ENCODE measurements at places on chromosomes 2 and 18. TPM values are rescaled to one million over a fixed set of nuclear protein-coding genes. Genes with fewer than 3 reads are reported as not detected.

DNA sequence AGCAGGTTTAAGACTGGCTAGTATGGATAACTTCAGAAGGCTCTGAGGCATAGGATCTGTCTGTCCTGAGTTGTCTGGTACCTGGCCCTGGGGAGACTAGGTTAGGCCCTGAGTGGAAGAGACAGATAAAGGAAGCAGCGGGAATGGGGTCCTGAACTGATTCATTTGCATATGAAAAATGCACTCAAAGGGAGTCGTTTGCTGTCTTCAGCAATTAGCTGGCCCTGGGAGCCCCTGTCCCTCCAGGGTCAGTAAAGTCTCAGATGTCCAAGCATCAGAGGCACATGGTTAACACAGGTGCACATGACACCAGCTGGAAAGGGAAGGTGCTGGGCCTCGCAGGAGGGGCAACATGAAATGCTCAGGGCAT, 172.4 kb downstream of the ACOXL start:
- H3K4me1 ChIP-seq: no peaks in the 10 kb centered on the region
- no peaks in the 10 kb centered on the region for H3K27me3 ChIP-seq
- no peak overlapping the region for H3K27ac ChIP-seq
- H3K36me3 ChIP-seq: no peaks in the 10 kb centered on the region

GRCh38 chr18:79465392-79465991, 69.8 kb downstream of the NFATC1 start:
- H3K27me3 ChIP-seq: no peaks in the 10 kb centered on the region
- no peaks in the 10 kb centered on the region for H3K36me3 ChIP-seq
- no peak overlapping the region for H3K4me3 ChIP-seq
- H3K27ac ChIP-seq: peak overlapping the region; percentile 58

DNA sequence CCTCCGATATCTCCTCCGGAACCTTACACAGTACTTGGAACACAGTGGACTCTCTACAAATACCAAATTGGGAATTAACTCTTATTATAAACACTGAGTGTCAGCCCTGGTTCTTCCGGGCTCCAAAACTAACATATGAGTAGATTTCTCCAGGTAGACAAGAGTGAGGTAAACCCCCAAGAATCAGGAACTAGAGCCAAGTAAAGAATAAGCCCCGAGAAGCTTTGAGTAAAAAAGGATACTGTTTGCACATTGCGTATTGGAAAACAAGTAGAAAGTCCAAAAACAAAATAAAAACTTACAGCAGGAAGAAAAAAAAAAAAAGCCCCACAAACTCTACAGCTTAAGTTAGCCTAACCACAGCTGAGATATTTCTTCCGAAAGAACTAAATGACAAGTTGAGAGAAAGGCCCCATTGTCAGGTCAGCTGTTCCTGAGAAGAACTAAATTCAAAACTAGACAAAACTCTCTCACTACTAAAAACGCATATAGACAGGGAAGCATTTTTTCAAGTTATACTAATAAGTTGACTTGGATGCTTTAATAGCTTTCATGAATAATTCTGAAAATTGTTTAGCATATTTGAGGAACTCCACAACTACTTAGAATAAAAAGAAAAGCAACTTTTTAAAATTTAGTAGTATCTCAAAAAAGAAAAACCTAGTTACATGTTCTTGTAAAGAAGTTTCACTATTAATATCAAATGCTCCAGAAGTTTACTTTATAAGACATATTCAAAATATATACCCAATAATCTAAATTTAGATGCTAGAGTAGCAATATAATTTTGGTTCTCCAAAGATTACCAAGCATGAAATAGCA, 4.3 kb upstream of the HAAO start:
- peaks cover 4% of the 10 kb centered on the region for H3K4me1 ChIP-seq
- DNase-seq: no peak
- no peak overlapping the region for H3K27ac ChIP-seq
- no peaks in the 10 kb centered on the region for H3K36me3 ChIP-seq
- H3K27me3 ChIP-seq: peaks cover 8% of the 10 kb centered on the region

DNA sequence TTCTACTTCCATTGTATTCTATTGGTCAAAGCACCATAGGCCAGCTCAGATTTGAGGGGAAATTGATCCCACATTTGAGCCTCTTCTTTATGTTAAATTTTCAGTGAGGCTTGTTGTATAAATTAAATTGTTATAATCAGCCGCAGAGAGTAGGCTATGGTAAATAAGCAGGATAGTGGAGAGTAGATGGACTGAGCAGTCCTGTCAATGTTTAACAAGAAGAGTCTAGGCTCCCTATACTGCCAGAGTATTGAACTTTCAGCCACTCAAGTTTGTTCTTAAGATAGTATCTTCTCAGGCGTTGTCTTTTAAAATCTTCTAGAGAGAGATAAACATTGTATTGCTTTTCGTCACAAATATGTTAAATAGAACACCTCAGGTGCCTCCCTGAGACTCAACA, 100.9 kb downstream of the PRKRA start:
- H3K4me3 ChIP-seq: no peak overlapping the region
- H3K4me1 ChIP-seq: no peaks in the 10 kb centered on the region
- H3K27ac ChIP-seq: no peak overlapping the region
- no peaks in the 10 kb centered on the region for H3K36me3 ChIP-seq
- H3K27me3 ChIP-seq: no peaks in the 10 kb centered on the region

The SLC4A5 gene
- total RNA-seq: 0.24 TPM

- H3K36me3 ChIP-seq: peaks cover 30% of the 10 kb centered on the region
- H3K27me3 ChIP-seq: no peaks in the 10 kb centered on the region
- DNase-seq: no peak
- no peak overlapping the region for H3K27ac ChIP-seq
- no peak overlapping the region for H3K4me3 ChIP-seq
Observed at GRCh38 chr2:232860593-232861241, 9.3 kb upstream of the SNORC start.

The ARID5A gene
- 6.7 TPM for total RNA-seq

DNA sequence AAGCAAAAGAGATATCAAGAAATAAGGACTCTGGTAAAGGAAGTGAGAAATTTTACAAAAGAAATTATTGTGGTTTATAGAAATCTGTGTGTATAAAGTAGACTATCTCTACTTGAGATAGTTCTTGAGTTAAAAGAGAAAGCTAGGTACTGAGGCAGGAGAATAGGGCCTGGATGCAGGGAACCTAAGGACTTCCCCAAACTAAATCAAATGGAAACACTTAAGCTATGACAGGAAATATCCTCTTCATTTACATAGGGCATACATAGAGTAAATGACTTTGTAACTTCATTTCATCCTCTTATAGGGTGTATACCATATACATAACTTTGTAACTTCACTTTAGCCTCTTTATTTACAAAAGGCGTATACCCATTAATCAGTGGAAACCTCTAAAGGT, 219.2 kb upstream of the RGPD4 start:
- H3K4me1 ChIP-seq: no peaks in the 10 kb centered on the region
- H3K36me3 ChIP-seq: no peaks in the 10 kb centered on the region
- no peak overlapping the region for H3K4me3 ChIP-seq
- no peak for DNase-seq
- H3K27ac ChIP-seq: no peak overlapping the region

The HOXD8 gene
- 12.0 TPM for total RNA-seq

The ITGB6 gene
- total RNA-seq: 0.81 TPM

DNA sequence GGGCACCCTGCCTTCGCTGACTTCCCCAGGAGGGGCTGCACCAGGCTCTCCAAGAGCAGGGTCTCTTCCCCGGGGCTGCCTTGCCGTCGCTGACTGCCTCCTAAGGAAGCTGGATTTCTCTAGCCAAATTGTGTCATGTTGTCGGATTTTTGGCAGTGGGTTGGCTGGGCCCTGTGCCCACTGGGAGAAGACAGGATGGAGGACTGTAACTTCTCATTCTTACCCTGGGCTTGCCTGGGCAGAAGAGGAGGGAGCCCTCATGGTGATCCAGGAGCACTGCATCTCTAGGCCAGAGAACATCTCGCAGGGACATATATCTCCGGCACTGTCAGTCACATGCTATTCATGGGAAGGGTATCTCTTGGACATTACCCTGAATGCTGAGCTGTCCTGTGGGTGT, 6.3 kb downstream of the MYO7B start:
- H3K36me3 ChIP-seq: no peaks in the 10 kb centered on the region
- H3K4me1 ChIP-seq: no peaks in the 10 kb centered on the region
- H3K27ac ChIP-seq: no peak overlapping the region
- no peak overlapping the region for H3K4me3 ChIP-seq
- no peak for DNase-seq

The KCNG2 gene
- not detected for total RNA-seq

GRCh38 chr2:28134262-28134812, 243.8 kb downstream of the BABAM2 start:
- DNase-seq: no peak
- H3K4me1 ChIP-seq: peaks cover 36% of the 10 kb centered on the region
- H3K36me3 ChIP-seq: no peaks in the 10 kb centered on the region
- no peak overlapping the region for H3K27ac ChIP-seq

The HTR2B gene
- not detected for total RNA-seq

GRCh38 chr2:217113491-217113890, 253.6 kb upstream of the TNP1 start:
- H3K27ac ChIP-seq: no peak overlapping the region
- H3K4me1 ChIP-seq: no peaks in the 10 kb centered on the region
- H3K4me3 ChIP-seq: no peak overlapping the region
- H3K36me3 ChIP-seq: no peaks in the 10 kb centered on the region

- no peak overlapping the region for H3K27ac ChIP-seq
- H3K4me1 ChIP-seq: no peaks in the 10 kb centered on the region
- peaks cover 23% of the 10 kb centered on the region for H3K27me3 ChIP-seq
- H3K4me3 ChIP-seq: no peak overlapping the region
- DNase-seq: no peak
Observed at GRCh38 chr2:170369894-170370293, 191.9 kb downstream of the MYO3B start.

GRCh38 chr2:124325667-124326440, 300.8 kb downstream of the CNTNAP5 start:
- no peak overlapping the region for H3K27ac ChIP-seq
- no peaks in the 10 kb centered on the region for H3K4me1 ChIP-seq
- no peaks in the 10 kb centered on the region for H3K36me3 ChIP-seq
- DNase-seq: no peak
- no peak overlapping the region for H3K4me3 ChIP-seq

- no peaks in the 10 kb centered on the region for H3K36me3 ChIP-seq
- H3K27me3 ChIP-seq: no peaks in the 10 kb centered on the region
- H3K27ac ChIP-seq: no peak overlapping the region
- DNase-seq: no peak
- no peaks in the 10 kb centered on the region for H3K4me1 ChIP-seq
Observed at GRCh38 chr2:72032481-72033041, 115.1 kb downstream of the CYP26B1 start.

The TMEM18 gene
- 9.0 TPM for total RNA-seq

DNA sequence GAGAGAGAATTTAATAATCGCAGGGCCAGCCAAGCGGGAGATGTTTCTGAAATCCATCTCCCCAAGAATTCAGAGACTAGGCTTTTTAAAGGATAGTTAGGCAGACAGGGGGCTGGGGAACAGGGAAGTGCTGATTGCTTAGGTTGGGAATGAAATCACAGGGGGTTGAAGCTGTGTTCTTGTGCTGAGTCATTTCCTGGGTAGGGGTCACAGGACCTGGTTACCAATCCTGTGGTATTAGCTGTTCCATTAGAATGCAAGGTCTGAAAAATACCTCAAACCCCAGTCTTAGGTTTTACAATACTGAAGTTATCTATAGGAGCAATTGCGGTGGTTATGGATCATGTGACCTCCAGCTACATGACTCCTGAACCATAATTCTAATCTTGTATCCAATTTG, 4.6 kb downstream of the SP140 start:
- H3K4me3 ChIP-seq: no peak overlapping the region
- no peak overlapping the region for H3K27ac ChIP-seq
- no peaks in the 10 kb centered on the region for H3K27me3 ChIP-seq

DNA sequence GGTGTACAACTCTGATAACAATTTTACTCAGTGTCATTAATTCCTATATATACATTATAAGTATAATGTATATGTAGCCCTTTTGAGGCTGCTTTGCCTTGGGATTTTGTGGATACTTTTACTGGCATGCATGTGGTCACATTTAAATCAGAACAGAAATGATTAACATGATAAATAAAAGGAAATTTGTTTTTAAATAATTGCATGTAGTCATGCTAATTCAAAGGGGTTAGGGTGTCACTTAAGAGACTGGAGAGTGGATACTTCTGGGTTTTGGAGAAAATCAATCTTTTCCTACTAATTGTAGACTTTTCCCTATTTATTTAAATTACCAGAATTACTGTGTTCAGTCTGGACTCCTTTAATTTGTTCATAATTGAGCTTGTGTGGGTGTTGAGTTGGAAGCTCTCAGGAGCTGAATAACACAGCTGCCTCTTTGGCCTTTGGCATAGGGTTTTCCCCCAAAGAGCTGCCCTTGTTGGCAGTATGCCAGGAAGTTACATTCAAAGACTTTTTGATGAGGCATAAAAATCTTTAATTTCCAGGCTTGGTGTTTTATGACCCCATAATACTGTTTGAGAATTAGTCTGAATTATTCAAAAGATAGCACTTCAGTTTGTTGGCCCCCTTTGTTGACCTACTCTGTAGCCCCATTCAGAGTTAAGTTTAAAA, 484.7 kb upstream of the NRP2 start:
- H3K4me1 ChIP-seq: peaks cover 4% of the 10 kb centered on the region
- no peaks in the 10 kb centered on the region for H3K27me3 ChIP-seq
- no peak for DNase-seq
- H3K36me3 ChIP-seq: no peaks in the 10 kb centered on the region
- no peak overlapping the region for H3K27ac ChIP-seq

GRCh38 chr2:182530636-182531035, 103.8 kb upstream of the PDE1A start:
- H3K4me1 ChIP-seq: no peaks in the 10 kb centered on the region
- DNase-seq: no peak
- H3K4me3 ChIP-seq: no peak overlapping the region

GRCh38 chr2:1567556-1568344, 154.5 kb downstream of the TPO start:
- H3K4me1 ChIP-seq: no peaks in the 10 kb centered on the region
- H3K36me3 ChIP-seq: no peaks in the 10 kb centered on the region
- H3K4me3 ChIP-seq: no peak overlapping the region
- no peaks in the 10 kb centered on the region for H3K27me3 ChIP-seq

- no peak overlapping the region for H3K4me3 ChIP-seq
- H3K27ac ChIP-seq: no peak overlapping the region
- H3K4me1 ChIP-seq: peaks cover 21% of the 10 kb centered on the region
- peak; percentile 32 for DNase-seq
- H3K27me3 ChIP-seq: no peaks in the 10 kb centered on the region
- H3K36me3 ChIP-seq: no peaks in the 10 kb centered on the region
Observed at GRCh38 chr2:119730671-119731177, 29.0 kb upstream of the PTPN4 start.

DNA sequence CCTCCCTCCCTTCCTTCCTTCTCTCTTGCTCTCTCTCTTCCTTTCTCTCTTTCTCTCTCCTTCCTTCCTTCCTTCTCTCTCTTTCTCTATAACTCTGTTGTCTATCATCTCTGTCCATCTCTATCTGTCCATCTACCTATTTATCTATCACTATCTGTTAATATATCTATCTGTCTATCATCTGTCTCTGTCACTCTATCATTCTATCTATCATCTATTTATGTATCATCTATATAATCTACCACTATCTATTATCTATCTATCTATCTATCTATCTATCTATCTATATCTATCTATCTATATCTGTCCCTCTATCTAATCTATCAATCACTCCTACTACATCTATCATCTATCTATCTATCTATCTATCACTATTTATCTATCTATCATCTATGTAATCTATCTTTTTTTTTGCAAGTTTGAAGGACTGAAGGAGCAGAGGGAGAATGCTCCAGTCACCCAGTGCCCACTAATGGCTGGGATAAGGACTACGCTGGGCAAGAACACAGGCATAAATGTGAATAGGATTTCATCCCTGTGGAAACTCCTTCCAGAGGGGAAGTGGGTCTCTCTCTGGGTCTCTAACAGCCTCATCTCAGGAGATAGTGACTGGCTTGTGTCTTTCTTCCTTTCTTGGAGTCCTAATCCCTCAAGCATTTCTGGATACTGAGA, 427.0 kb downstream of the LPIN1 start:
- no peak for DNase-seq
- no peaks in the 10 kb centered on the region for H3K27me3 ChIP-seq
- no peak overlapping the region for H3K27ac ChIP-seq
- H3K36me3 ChIP-seq: no peaks in the 10 kb centered on the region
- no peak overlapping the region for H3K4me3 ChIP-seq
